ENCODE measurements at places on chromosomes 5 and 9.
A peak's percentile ranks its signal among the peaks of the same experiment; 100 is the strongest.

DNA sequence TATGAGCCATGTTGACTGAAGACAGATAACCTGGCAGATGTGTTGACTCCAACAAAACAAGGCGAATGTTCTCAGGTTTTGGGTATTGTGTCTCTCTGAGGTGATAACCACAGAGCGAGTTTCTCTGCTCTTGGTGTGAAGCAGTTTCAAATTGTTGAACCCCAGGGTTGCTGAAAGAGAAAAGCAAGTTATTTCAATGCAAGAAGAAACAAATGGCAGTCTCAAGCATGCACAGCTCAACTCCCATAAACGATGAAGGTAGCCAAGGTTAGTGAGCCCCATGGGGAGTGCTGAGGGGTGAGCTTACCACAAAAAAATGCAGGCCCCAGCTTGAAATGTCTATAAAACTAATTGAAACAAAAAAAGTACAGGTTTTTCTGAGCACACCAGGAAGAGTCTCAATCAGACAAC is 220.8 kb upstream of the DAPK1 start:
- DNase-seq: no peak

DNA sequence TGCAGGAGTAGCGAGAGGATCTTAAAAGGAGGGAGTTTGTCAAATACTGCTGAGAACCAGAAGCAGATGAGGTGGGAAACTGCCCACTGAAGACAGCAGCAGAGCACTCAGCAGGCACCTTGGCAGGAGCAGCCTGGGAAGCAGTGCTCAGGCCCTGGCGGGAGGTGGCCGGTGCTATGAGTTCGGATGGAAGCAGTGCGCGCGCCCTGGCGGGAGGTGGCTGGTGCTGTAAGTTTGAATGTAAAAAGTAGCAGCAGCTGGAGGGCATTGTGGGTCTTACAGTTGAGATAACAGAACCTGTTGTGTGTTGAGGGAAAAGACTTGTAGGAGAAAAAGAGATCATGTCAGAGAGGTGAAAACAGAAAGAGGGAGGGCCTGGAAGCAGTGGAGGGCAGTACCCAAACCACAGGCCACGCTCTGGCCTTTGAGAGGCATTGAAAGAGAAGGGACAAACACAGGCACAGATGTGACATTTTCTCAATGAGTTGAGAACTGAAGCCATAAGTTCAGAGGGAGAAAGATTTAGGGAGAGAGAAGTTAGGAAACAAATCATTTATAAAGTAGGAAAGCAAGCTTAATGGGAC is 130.9 kb downstream of the ERCC6L2 start:
- no peak for DNase-seq

DNA sequence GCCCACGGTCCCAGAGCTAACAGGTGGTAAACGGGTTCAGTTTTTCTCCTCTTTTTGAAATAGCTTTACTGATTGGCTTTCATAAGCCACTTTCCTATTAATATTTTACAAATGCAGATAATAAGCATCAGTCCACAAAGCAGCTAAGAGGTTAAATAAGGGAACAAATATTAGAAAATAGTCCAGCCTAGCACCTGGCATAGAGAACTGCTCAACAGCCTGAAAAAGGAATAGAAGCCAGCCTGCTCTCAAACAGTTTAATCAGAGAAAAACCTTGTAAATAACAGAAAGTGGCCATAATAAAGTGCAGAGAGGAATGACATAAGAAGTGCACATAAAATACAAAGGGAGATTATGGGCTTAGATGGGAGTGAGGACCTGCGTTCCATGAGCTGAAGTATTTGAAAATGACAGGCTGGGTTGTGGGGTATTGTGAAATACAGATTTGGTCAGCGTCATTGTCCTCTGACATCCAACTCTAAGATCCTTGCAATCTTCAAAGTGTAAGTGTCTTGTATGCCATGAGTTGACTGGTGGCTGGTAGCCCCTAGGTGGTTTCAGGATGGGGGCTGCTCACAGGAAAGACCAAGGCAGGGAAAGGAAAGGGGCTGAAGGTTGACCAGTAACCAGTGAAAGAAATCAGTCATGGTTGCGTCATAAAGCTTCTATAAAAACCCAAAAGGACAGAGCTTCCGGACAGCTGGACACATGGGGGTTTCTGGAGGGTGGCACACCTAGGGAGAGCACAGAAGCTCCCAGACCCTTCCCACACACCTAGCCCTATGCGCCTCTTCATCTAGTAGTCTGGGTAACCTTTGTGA is 32.4 kb downstream of the MYO10 start:
- DNase-seq: no peak

DNA sequence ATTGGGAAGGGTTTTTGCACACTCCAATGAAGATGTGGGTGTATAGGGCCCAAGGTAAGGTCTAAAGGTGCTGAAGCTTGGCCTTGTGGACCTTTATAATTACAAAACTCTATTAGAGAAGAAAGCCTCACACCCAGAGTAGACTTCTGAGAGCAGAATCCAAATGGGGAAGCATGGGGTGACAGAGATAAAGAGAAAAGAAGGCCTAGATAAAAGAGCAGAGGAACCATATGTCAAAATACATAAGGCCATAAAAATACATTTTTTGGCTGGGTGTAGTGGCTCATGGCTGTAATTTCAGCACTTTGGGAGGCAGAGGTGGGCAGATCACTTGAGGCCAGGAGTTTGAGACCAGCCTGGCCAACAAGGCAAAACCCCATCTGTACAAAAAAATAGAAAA is 27.4 kb upstream of the TCERG1 start:
- no peak for DNase-seq

GRCh38 chr5:86765778-86766502 is 148.2 kb downstream of the COX7C start:
- peak; percentile 73 for DNase-seq

- DNase-seq: no peak
Measured at GRCh38 chr9:93258419-93258817, 74.5 kb downstream of the WNK2 start.

- no peak for DNase-seq
Measured at GRCh38 chr5:94396687-94397086, 221.7 kb downstream of the KIAA0825 start.

- DNase-seq: no peak
Measured at GRCh38 chr5:71587766-71588532, 809 bp downstream of the MCCC2 start.

GRCh38 chr9:4296217-4296616 is 3.7 kb downstream of the GLIS3 start:
- no peak for DNase-seq

DNA sequence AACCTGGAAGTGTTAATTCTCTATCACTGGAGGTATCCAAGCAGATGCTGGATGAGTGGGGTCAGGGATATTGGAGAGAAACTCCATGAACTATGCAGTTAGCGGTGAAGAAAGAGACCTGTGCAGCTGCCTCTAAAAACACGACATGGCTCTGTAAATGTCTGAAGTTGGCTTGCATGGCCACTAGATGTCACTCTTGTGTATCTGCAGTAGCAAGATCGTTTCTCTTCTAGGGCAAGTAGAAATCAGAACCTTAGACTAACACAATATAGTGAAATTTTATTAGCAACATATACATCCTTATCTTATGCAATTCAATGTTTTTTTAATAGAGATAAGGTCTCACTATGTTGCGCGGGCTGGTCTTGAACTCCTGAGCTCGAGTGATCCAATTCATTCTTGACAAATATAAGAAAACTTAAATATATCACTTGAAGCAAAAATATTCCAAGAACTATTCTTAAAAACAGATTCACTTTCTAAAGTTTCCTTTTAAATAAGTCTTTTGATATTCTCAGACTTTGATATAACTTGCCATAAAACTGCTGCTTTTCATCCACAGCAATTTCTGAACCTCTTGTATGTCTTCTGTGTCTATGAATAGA is 2.9 kb downstream of the OR2S2 start:
- peak; percentile 57 for DNase-seq

GRCh38 chr9:136024696-136025316 is 63.6 kb upstream of the UBAC1 start:
- DNase-seq: no peak

- no peak for DNase-seq
Measured at GRCh38 chr5:61293071-61293470, 39.0 kb upstream of the ZSWIM6 start.

DNA sequence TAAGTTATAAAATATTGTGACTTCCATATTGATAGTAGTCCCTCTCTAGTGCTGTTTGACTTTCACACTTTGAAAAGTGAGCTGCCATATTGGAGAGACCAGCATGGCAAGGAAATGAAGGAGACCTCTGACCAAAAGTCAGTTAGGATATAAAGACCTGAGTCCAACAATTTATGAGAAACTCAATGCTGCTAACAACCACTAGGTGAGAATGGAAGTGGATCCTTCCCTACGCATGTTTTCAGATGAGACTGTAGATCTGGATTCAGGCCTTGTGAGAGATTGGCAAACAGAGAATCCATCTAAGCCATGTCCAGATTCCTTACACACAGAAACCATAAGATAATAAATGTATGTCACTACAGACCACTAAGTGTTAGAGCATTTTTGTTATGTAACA is 81.6 kb downstream of the CTNND2 start:
- DNase-seq: no peak

DNA sequence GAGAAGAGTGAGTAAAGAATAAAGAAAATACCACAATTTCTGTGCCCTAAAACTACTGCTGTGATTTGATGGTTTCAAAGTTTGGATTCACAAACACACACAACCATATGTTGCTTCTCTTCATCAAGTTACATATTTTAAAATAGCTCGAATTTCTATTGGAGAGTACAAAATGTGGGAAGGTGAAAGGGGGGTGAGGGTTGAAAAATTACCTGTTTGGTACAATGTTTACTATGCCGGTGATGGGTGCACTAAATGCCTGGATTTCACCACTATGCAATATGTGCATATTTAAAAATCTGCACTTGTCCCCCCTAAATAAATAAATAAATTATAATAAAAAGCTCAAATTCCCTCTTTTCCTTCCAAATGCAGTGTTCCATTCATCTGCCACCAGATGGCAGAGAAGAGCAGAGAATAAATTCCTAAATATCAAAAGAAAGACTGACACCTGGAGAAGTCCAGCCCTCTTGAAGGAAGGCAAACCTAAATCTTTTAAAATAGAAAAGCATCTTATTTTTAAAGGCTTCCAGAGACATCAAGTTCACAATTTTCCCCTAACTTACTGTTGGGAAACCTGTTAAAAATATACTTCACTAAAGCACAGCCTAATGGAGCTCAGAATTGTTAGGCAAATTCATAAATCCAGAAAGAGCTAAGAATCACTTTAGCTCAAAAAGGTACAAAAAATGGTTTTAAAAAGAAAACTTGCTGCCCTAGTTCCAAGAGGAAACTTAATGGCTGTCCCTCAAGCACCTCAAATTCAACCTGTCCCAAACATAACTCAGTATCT is 24.8 kb upstream of the HNRNPA0 start:
- DNase-seq: peak; percentile 44

- DNase-seq: no peak
Measured at GRCh38 chr5:171681061-171681460, 104.6 kb upstream of the SMIM23 start.

- DNase-seq: no peak
Measured at GRCh38 chr5:1670351-1670750, 129.3 kb downstream of the MRPL36 start.

- DNase-seq: no peak
Measured at GRCh38 chr5:157785801-157786200, 42.3 kb downstream of the LSM11 start.

All from putamen (tissue), 1 donor.